ENCODE measurements at places on chromosomes 6 and 20.

DNA sequence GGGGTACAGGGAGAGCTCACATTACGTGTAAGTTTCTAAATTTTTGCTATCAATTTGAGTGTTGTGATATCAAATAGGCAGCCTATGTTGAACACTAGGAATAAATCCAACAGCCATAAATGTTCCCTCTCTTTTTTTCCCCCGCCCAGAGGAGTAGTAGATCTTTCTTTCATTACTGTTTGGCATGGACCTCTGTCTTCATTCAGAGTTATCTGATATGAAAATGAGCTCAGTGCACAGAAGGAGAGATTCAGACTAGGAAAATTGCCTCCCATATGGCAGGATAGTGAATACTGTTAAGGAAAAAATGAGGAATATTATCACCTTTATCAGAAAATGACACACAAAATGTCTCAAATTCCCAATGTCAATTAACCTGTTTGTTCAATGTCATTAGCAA is 110.0 kb upstream of the EYS start:
- DNase-seq = no peak

DNA sequence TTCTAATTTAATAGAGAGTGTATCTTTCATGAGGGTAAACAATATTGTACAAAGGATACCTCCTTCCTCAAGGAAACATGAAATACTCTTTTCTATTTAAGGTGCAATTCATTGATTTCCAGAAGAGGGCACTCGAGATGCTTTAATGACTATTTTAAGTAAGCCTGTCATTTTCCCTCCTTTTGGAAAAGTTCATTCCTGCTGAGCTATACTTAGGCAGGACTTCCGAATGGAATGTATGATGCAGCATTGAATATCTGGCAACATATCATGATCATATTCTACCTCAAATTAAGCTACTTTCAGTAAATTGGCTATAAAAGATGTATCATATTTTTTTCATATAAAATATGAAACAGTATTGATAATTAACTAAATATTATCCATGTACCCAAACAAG is 5.0 kb downstream of the DST start:
- DNase-seq = no peak

DNA sequence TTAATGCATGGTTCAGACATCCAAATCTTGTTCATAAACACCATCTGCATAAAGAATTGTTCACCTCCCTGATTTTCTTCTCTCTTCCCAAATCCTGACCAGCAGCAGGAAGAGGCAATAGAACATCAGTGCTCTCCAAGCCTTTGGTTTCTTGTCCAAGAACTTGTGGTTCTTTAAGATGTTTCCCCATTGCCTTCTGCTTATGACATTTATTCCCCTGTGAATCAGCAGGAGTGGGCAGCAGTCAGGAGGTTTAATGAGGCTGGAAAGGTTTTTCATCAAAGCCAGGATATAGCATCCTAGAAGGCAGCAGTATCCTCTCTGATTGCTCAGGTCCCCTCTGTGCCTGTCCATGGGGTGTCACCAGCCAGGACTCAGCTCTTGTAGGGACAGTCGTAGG is 5.3 kb downstream of the HDDC2 start:
- DNase-seq = no peak

DNA sequence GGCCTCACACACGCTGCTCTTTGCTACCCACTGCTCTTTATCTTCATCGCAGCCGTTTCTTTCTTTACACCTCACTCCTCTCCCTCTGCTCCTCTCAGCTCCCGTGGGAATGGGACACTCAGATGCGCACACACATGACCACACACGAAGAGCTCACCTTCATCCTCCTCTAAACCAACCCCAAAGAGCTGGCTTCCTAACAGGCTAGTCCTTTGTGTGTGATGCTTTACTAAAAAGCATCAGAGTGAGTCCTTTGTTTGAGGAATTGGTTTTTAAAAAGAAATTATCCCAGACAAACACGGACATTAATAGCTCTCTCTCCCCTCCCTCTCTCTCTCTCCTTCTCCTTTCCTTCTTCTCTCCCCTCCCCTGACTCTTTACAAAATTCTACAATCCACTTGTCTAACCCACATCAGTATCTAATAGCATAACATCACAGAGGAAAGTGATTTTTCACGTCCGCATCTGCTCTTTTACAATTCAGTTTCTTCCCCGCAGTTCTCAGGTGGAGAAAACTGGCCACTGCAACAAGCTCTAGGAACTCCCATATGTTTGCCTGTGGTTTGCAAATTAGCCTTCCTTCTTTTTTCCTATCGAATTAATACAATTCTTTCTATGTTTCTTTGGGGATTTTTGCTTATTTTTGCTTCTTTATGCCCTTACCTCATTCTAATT is 306.8 kb upstream of the CNR1 start:
- DNase-seq = no peak

GRCh38 chr6:159959165-159959975 is 9.5 kb upstream of the IGF2R start:
- DNase-seq = no peak

- DNase-seq = no peak
Measured at GRCh38 chr6:165055231-165055630, 254.2 kb downstream of the C6orf118 start.

GRCh38 chr20:47785311-47785853 is at the start of gene SULF2:
Gene SULF2 (minus strand): TSS chr20:47785481. CDS start chr20:47757363, 28,118 bp downstream.
- no peak for DNase-seq

DNA sequence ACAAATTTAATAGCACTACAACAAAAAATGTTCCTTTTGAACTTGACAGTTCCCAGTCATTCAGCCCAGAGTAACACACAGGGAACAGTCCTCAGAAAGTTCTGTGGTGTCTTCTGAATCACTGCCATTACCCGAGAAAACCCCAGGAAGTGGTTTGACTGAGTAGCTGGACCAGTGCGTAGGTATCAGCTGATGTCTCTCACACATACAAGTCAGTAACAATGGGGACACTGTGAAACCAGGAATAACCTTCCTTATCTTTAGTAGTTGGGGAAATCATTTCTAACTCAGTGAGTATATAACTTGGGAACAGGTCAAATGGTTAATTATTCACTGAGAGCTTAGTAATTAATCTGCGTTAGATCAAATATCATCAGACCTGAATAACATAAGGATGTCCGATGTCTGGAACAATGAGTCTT is 73.1 kb downstream of the HIVEP2 start:
- peak; percentile 73 for DNase-seq

GRCh38 chr20:46111028-46111835 is 6.9 kb upstream of the CD40 start:
- DNase-seq = peak; percentile 47

DNA sequence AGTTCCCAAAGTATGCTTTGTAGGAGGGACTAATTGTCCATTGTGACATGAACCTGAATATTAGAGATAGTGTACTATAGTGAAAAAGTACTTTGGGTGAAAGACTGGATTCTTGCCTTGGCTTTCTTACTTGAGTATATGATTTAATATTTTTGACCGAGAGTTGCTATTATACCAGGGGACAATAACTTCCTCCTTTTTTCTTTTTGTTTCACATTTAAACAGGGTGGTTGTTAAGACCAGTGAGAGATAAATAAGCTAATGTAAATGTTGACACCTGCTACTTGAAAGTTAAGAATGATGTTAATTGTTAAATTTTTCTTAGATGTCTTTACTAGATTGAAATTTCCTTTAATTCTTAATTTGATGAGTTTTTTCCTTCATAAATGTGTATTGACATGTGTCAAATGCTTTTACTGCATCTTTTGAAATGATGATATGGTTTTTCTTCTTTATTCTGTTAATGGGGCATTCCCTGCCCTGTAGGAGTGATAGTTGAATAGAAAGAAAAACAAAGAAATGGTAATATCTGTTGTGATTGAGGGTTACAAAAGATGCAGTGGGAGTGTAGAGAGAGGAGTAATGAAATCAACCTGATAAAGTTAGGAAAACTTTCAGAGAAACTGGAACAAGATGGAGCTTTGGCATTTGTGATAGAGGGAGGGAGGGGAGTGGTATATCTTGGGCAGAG is 48.4 kb downstream of the ZFAND3 start:
- DNase-seq = no peak

GRCh38 chr20:62039738-62040137 is 25.9 kb downstream of the TAF4 start:
- no peak for DNase-seq

DNA sequence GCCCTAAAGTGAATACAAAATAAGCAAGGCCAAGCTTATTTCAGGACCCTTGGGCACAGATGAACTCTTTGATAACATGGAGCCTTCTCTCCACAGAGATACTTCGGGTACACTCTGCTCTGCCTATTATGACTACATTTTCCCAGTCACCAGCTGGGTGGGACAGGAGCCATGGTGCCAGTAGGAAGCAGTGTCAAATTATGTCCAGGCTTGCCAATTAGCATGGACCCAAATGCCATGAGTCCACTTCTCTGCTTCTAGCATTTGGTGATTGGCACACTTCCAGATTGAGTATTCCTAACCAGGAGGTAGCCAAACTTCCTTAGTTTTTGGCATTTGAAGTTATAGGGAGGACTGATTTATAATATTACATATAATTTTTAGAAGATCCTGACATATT is 513.8 kb upstream of the HTR1E start:
- DNase-seq = no peak

- no peak for DNase-seq
Measured at GRCh38 chr6:150527100-150527499, 72.6 kb upstream of the PLEKHG1 start.

GRCh38 chr6:148021165-148021564 is 321.5 kb upstream of the SASH1 start:
- no peak for DNase-seq

- DNase-seq = no peak
Measured at GRCh38 chr6:75012018-75012417, 193.8 kb downstream of the COL12A1 start.

DNA sequence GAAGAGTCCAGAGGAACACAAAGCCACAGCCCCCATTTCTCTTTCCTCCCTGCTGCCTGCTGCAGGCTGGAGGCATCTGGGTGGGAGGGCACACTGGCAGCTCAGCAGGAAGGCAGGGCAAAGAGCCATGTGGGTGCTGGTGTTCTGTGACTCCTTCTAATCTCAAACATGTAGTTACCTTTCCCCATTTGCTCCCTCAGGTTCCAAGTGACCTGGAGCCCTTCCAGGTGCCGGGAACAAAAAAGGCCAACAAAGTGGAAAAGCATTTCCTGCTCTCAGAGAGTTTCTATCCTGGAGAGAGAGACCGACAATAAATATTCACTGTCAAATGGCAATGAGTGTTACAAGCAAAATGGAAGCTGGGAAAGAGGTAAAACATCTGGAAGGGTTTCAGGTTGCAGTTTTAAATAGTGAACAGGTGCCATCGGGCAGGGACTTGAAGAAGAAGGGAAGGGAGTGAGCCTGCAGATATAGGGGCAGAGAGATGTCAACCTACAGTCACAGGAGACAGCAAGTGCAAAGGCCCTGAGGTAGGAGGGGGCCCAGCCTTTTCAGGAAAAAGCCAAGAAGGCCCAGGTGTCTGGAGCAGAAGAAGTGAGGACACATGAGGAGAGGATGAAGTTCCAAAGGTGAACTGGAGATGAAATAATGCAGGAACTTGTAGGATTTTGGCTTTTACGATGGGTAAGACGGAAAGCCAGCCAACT is 43.6 kb upstream of the IYD start:
- no peak for DNase-seq

- peak; percentile 58 for DNase-seq
Measured at GRCh38 chr6:37324131-37325033, 29.4 kb upstream of the RNF8 start.

DNA sequence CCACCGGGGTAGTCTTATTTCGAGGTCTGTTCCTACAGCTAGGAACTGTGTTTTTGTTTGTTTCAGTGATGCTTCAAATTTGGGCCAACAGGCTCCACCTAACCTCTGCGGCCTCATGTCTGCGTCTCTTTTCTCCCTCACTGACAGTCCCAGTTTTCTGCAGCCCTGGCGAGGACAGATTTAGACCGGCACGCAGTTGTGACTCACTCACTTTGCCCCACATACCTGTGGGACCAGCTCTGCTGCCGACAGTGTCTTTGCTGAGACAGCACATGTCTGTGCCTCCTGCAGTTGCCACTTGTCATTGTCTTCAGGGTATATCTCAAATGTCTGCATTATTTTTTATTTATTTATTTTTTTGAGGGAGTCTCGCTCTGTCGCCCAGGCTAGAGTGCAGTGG is 29.2 kb downstream of the OSBPL2 start:
- DNase-seq = no peak

DNA sequence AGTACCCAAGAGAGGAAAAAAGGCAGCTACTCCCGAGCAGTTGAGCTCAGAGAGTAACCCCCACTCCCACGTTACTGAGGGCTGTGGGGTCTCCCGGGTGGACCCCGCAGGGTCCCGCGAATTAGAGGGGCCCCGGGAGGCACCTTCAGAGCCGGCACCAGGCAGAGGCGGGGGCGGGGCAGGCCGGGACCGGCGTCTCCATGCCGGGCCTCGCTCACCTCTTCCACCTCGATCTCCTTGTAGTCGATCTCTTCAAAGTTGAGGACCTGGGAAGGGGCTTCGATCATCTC is 381 bp downstream of the MAP3K7 start:
- peak; percentile 38 for DNase-seq

DNA sequence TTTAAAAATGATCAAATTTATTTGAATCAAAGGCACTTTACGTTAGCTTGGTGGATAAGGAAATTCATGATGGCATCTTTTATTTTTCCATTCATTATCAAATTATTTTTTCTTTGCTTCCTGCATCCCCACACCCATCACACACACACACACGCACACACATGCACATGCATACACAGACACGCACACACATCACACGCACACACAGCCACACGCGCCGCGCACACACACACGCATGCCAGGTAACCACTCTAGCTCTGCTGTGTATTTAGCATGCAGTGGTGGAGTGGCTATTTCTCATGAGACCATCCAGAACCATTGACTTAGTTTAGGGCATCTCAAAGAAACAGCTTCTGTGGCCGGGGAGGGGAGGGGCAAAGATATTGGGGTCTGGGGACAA is 47.0 kb downstream of the GNAS start:
- DNase-seq = no peak

- no peak for DNase-seq
Measured at GRCh38 chr6:15158821-15159619, 86.8 kb upstream of the JARID2 start.

DNA sequence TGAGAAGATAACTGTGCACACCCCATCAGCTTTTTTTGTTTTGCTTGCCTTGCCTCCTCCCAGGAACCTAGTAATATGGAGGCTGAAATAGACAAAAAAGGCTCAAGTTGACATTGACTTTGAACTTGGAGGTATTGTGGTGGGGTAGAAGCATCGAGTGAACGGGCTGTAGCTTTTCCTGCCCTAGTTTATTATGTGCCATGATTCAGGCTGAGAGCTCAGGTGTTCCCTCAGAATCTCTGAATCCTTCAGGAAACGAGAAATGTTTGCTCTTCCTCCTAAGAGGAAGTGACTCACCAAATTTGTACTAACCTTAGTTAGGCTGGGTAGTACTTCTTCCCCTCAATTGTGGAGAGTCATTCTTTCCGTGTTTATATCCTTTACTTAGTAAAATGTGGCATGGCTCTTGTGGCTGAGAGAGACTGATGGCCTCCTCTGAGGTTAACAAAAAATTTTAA is 98.8 kb downstream of the SASH1 start:
- peak; percentile 12 for DNase-seq

Data from activated T-cell treated with anti-CD3 and anti-CD28 coated beads, Interleukin-2, amount 50 U/mL, for 72 hours (primary cell).